Effector CD8-positive, alpha-beta T cell (primary cell): ENCODE measurements at places on chromosomes 1 and 21.

GRCh38 chr1:57341721-57342120, 82.1 kb downstream of the DAB1 start:
- no peak for DNase-seq

GRCh38 chr1:178613271-178613945, 100.5 kb downstream of the TEX35 start:
- no peak for DNase-seq

DNA sequence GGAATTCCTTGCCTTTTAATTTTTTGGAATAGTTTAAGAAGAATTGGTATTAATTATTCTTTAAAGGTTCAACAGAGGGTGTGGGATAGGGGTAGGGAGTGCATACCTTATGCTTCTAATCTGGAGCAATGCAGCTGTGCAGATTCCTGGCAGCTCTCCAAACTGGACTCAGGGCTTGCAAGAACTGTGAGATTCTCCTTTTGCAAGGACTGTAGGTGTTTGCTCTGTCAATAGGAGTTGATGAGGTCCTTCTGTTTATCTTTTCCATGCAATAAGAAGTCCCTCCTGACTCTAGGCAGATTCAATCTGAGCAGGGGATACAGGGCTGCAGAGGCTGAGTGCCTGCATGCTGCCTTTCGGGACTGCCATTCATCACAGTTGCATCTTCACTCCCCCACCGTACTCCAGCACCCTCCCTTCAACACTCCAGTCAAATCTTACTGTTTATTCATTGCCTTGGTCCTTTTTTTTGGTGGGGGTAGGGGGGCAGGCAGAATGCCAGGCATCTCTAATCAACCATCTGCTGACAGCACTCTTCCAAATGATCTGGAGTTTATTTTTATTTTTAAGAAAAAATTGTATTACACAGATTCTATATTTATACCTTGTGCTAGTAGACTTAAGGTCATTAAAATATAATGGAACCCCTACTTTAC, 122.3 kb downstream of the DISC1 start:
- no peak for DNase-seq

GRCh38 chr1:65910432-65910831, 117.7 kb downstream of the PDE4B start:
- DNase-seq = no peak

- DNase-seq = no peak
Observed at GRCh38 chr1:24673341-24673740, 30.2 kb downstream of the SRRM1 start.

GRCh38 chr1:216549796-216550195, 126.5 kb upstream of the USH2A start:
- no peak for DNase-seq
